ENCODE measurements at places on chromosomes 2 and 18.

GRCh38 chr2:218605432-218605831 is 2.3 kb upstream of the PLCD4 start:
- DNase-seq: no peak

DNA sequence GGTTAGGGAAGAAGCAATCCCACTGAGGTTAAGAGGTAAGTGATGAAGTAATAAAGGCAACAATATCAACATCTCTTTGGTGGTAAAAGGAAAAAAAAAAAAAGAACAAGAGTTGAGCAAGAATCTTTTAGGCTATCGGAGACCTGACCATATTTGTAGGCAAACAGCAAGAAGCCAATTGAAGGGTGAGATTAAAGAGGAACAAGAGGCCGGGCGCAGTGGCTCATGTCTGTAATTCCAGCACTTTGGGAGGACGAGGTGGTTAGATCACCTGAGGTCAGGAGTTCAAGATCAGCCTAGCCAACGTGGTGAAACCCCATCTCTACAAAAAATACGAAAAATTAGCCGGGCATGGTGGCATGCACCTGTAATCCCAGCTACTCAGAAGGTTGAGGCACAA is 11.3 kb downstream of the VPS54 start:
- DNase-seq: no peak

DNA sequence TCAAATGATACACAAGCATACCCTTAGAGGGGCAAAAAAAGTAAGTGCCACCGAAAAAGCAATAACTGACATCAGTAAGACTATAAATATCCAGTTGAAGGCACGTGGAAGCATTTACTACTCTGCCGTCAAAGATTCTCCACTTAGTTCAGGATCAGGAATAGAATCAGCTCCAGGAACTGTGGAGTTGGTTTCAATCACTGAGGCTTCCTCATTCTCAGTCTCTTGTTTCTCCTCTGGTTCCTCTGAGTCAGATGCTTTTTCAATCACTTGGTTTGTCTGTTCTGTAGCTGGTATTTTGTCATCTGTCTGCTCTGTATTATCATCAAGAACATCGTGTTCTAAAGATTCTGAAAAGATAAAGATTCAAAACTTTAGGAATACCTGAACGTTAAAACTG is 72.2 kb downstream of the LNPK start:
- no peak for DNase-seq

GRCh38 chr2:119544075-119544938 is at the start of gene CFAP221:
CFAP221 (plus strand) TSS chr2:119544449; CDS start chr2:119546132, 1,683 bp downstream.
- DNase-seq: peak; percentile 96

GRCh38 chr2:84879584-84880394 is 1.1 kb downstream of the TRABD2A start:
- peak; percentile 60 for DNase-seq

DNA sequence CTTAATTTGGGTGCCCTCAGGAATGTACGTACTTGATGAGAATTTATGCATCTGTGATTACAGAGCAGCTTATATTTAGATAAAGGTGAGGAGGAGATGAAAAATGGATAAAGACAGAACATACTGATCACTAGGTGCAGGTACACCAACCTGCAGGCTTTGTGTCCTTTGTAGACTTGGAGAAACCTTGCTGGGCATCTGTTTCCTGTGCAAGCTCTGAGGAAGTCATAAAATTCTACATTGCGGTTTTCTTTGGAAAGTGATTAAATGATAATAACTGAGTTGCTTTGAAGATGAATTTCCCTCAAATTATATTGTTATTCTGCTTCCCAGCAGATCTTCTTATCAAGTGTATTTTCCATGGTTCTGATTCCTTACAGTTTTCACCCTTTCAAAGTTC is 7.7 kb downstream of the RAB27B start:
- DNase-seq: no peak

GRCh38 chr18:12819322-12819721 is 64.7 kb downstream of the PTPN2 start:
- DNase-seq: no peak

- DNase-seq: peak; percentile 50
Observed at GRCh38 chr2:96508521-96509113, 3.5 kb upstream of the NEURL3 start.

GRCh38 chr2:42048299-42049220 is 739 bp downstream of the PKDCC start:
- no peak for DNase-seq

DNA sequence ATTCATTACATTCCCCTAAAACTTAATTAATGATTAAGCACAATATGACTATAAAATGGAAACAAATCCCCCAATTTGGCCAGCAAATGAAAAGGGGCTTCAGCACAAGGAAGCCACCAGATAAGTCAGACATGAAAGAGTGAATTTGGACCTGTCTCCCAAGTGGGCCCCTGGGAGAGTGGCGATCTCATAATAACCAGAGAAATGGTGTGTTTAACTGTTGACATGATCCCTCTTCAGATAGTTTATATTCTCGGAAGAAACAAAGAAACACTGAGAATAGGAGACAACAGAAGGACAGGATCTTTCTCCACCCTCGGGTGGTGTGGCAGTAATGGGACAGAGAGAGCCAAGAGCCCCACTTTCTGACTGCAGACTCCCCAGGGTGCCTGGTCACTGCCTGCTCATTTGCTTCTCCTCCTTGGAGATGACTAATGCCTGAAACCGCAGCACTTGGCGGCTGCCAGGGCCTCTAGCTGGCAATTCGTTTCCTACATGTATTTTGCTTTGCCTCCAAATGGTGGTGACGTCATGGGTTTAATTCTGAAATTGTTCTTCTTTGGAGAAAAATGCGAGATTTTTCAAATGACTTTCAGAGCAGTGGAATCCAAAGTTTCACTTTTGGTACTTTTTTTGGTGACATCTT is 46.4 kb upstream of the SPP2 start:
- no peak for DNase-seq

- DNase-seq: no peak
Observed at GRCh38 chr18:58813105-58813504, 51.6 kb upstream of the ZNF532 start.

- no peak for DNase-seq
Observed at GRCh38 chr2:7333189-7333765, 416.1 kb downstream of the RNF144A start.

DNA sequence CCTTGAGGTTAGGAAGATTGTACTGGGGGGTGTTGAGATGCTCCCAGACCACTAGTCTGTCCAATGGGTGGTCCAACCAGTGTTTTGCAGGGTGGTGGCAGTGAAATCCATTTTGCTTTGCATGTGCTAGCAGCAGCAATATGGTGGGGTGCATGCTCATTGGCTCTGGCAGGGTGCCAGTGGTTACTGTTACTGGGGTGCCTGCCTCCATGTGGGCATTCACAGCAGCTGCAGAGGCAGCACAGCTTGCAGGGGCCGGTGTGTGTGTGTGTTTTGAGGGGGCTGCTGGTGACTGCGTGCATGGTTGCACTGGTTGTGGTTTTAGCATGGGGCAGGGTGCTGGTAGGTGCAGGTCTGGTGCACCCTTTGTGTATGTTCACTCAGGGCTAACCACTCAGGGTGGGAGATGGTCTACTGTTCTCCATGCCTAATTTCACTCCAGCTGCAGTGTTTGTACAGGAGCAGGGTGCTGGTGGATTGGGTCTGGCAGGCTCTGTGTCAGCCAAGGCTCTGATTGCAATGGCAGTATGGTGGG is 265.4 kb downstream of the NUP35 start:
- DNase-seq: no peak

- no peak for DNase-seq
Observed at GRCh38 chr2:239463541-239464165, 62.8 kb upstream of the HDAC4 start.

DNA sequence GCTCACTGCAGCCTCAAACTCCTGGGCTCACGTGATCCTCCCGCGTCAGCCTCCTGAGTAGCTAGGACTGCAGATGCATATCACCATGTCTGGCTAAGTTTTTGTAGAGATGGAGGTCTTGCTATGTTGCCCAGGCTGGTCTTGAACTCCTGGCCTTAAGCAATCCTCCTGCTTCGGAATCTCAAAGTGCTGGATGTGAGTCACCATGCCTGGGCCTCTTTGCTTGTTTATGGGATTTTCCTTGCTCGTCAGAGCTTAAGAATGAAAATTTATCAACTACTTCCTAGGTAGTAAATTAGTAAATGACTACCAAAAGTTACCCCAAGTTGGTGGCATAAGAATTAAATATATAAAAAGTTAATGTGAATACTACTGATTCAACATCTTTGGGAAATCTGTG is 51.0 kb downstream of the ACTR3 start:
- no peak for DNase-seq

GRCh38 chr18:21099442-21099841 is 12.2 kb downstream of the ROCK1 start:
- DNase-seq: no peak

DNA sequence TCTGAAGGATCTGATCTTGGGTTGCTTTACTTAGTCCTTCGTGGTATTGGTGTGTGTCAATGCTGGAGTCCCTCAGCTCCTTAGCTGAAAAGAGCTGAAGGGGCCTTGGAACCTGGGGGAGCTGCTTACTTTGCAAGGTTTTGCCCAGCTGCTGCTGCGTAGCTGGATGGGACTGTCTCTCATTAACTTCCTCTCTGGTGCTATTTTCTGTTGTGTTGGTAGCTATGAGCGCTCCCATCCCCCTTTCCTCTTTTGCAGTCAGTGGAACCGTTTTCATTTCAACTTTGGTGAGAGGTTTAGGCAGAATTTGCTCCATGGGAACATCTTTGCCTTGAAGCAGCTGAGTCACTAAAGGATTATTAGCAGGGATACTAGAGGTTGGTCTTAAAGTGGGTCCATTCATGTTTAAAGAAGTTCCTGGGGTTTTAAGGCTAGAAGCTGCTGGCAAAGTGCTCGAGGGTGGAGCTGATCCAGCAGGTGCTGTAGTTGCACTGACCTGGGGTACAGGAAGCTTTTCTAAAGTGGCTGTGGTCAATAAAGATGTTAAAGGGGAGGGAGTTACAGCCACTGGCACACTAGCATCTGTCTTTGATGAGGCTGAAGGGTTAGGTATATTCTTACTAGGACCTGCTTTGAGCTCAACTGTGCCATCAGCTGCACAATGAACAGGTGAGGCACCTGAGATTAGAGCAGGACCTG is 69.9 kb upstream of the DTNB start:
- no peak for DNase-seq

- DNase-seq: no peak
Observed at GRCh38 chr18:11948852-11949523, 32.3 kb upstream of the IMPA2 start.

DNA sequence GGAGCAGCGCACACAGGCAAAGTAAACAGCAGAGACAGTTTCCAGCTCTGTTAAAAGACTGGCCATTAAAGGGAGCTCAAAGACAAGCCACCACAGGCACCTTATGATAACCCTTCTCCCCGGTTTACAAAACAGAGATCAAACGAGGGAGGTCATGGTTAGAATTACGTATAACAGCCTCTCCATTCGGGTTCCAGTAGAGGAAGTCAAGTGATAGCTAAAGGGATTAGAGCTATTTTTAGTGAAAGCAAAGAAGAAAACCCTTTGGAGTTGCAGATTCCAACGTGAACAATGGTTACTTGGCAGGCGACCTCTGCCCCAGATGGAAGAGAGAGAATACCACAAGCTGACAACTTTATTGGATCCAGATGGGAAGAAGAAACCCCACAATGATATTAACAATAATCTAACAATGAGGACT is 31.2 kb upstream of the EDAR start:
- peak; percentile 64 for DNase-seq

GRCh38 chr18:58028109-58028784 is 15.8 kb upstream of the NEDD4L start:
- DNase-seq: no peak

GRCh38 chr2:149902081-149902480 is 314.5 kb upstream of the MMADHC start:
- DNase-seq: no peak

DNA sequence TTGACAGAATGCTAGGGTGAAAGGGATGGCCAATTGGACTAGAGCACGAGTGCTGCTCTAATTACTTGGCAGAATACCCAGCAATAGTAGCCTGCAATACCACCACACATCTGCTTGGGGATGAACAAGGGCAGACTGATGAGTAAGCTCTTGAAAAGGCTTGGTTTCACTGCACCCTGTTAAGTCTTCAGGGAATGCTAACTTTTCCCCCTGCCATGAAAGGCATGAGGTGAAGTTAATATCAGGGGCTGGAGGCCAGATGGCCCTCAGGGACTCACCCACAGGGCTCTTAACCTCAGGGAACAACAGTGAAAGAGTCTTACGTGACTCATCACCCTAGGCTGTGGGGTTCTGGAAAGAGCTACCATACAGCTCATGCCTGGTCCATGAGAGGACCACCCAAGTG is 51.7 kb upstream of the MYL1 start:
- DNase-seq: no peak

DNA sequence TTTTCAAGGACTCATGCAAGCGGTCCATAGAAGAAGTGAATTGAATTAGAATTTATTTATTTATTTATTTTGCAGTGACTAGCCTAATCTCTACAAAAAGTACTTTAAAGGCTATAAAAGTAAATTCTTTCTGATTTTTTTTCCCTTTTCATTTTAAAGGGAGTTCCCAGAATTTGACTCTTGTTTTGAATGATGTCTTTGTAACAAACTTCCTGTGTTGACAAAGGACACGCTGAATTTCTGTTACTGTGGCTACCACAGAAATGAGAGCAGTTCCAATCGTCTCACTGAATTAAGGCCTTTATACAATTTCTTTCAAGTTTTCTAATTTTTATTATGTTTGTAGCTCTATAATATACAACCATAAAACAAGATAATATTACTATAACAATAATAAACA is 46.3 kb upstream of the LPIN2 start:
- DNase-seq: no peak

GRCh38 chr2:162308747-162309503 is 9.6 kb downstream of the IFIH1 start:
- no peak for DNase-seq

DNA sequence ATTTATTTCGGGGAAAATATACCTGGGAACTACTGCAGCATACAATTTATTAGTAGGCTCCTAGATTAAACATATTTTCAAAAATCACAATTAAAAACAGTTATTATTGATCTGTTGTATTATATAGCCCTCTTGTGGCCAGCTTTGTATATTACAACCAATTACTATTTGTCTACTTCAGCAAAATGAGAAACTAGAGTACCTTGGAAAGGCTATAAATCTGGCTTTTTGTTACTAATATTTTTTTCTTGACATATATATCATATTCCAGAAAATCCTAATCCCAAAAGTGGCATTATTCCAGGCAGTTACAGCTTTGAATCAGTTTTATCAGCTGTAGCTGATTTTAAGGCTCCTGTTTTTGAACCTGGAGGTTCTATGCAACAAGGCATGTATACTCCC is 101.2 kb downstream of the UBR3 start:
- DNase-seq: peak; percentile 7

- DNase-seq: no peak
Observed at GRCh38 chr2:52805901-52806410, 961.6 kb upstream of the CHAC2 start.

- DNase-seq: no peak
Observed at GRCh38 chr18:36419900-36420531, 122.5 kb downstream of the FHOD3 start.

All from H7 (cell line).